Trophoblast cell (in vitro differentiated cells and primary cell): ENCODE measurements at places on chromosomes 5 and 9.
A peak's percentile ranks its signal among the peaks of the same experiment; 100 is the strongest.

DNA sequence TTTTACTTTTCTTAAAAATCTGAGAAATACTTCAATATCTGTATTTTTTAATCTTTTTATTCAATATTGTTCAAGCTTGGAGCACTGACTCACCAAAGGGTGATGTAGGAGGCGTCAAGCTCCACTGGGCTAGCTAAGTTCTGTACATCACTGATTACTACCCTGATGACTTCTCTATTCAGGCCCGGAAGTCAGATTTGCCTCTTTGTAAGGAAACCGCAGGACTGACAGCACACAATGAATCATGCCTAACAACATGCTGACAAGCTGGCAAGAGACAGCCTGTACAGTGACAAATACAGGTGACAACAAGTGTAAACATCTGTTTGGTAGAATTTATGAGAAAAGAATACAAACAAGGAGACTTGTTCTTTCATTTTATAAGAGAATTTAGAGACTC lies 627.9 kb upstream of the RORB start:
- no peaks in the 10 kb centered on the region for H3K27me3 ChIP-seq
- DNase-seq: peak; percentile 22
- no peak overlapping the region for H3K27ac ChIP-seq
- H3K4me1 ChIP-seq: peaks cover 1% of the 10 kb centered on the region
- no peaks in the 10 kb centered on the region for H3K36me3 ChIP-seq

GRCh38 chr5:78647838-78648358 lies 674 bp downstream of the LHFPL2 start:
- no peaks in the 10 kb centered on the region for H3K27me3 ChIP-seq
- peak overlapping the region; percentile 96 for H3K27ac ChIP-seq
- H3K4me1 ChIP-seq: peaks cover 17% of the 10 kb centered on the region
- no peaks in the 10 kb centered on the region for H3K36me3 ChIP-seq
- peak overlapping the region; percentile 91 for H3K4me3 ChIP-seq

GRCh38 chr9:33620738-33621439 lies 96.8 kb downstream of the ANKRD18B start:
- H3K27ac ChIP-seq: peak overlapping the region; percentile 83
- no peaks in the 10 kb centered on the region for H3K27me3 ChIP-seq
- DNase-seq: peak; percentile 24
- H3K4me1 ChIP-seq: peaks cover 11% of the 10 kb centered on the region

GRCh38 chr5:159593518-159594073 lies 263.3 kb upstream of the IL12B start:
- H3K4me3 ChIP-seq: no peak overlapping the region
- no peaks in the 10 kb centered on the region for H3K36me3 ChIP-seq
- no peak overlapping the region for H3K27ac ChIP-seq
- no peaks in the 10 kb centered on the region for H3K4me1 ChIP-seq
- DNase-seq: no peak

DNA sequence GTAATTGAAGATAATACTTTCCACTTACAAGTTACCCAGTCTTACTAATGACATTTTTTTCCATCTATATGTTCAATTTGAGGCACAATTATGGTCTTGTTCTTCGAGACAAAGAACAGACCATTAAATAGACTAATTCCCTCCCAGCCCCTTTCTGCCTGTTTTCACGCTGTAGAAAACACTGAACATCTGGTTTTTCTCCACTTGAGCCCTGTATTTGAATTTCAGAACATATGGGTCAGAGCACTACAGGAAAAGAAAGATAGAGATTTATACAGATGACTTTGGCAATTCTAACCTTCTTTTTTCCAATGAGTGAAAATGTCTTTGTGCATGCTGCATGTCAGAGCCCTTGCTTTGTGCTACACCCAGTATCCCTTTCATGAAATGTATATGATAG lies 506.9 kb downstream of the LRRC70 start:
- peak overlapping the region; percentile 19 for H3K27ac ChIP-seq
- no peak overlapping the region for H3K4me3 ChIP-seq
- H3K27me3 ChIP-seq: no peaks in the 10 kb centered on the region
- DNase-seq: no peak
- H3K4me1 ChIP-seq: peaks cover 7% of the 10 kb centered on the region
- H3K36me3 ChIP-seq: no peaks in the 10 kb centered on the region

DNA sequence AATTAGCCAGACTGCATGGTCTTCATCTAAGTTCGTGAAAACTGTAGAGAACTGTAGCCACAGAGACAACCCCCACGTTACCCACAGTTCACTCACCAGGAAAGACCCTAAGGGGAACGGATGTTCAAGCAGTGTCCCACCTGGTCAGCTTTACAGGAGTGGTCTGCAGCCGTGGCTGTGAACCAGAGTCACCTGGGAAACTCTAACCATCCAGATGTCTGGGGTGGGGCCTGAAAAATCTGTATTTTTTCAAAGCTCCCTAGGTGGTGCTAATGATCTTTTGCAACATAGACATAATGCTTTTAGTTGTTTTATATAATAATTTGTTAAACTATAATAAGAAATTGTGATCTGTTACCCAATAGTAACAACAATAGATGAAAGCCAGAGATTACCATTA lies 47.7 kb upstream of the ANGPTL2 start:
- no peaks in the 10 kb centered on the region for H3K27me3 ChIP-seq
- no peak overlapping the region for H3K4me3 ChIP-seq
- H3K4me1 ChIP-seq: peaks cover 2% of the 10 kb centered on the region
- no peaks in the 10 kb centered on the region for H3K36me3 ChIP-seq
- H3K27ac ChIP-seq: no peak overlapping the region

GRCh38 chr5:113187906-113188305 lies 211.3 kb downstream of the DCP2 start:
- H3K36me3 ChIP-seq: no peaks in the 10 kb centered on the region
- H3K27ac ChIP-seq: no peak overlapping the region
- no peaks in the 10 kb centered on the region for H3K27me3 ChIP-seq
- H3K4me3 ChIP-seq: no peak overlapping the region
- DNase-seq: no peak

- peaks cover 10% of the 10 kb centered on the region for H3K4me1 ChIP-seq
- DNase-seq: no peak
- H3K27ac ChIP-seq: peak overlapping the region; percentile 52
- no peaks in the 10 kb centered on the region for H3K36me3 ChIP-seq
- no peak overlapping the region for H3K4me3 ChIP-seq
Observed at GRCh38 chr9:94159069-94159939, 75.0 kb downstream of the PTPDC1 start.
